WTC11 (cell line): ENCODE measurements at places on chromosomes 5 and 9.

GRCh38 chr9:104743376-104743985 lies 4.0 kb upstream of the NIPSNAP3A start:
- peaks cover 19% of the 10 kb centered on the region for H3K4me1 ChIP-seq
- H3K4me3 ChIP-seq, result no peak overlapping the region
- no peak for DNase-seq

DNA sequence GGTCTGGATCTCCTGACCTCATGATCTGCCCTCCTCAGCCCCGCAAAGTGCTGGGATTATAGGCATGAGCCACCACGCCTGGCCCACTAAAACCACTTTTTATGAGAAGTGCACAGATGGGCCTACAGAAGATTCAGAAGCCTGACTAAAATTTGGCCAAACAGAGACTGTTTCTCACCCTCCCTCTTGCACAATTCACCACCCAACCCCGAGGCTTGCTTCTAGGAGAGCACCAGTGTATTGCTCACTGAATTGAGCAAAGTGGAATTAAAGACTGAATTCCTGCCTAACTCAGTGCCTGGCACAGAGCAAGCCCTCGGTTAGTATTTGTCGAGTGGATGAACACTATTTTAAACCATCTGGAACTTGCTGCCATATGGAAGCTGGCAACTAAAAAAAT lies 3.4 kb upstream of the DCTN4 start:
- H3K27me3 ChIP-seq, result peaks cover 42% of the 10 kb centered on the region
- H3K4me1 ChIP-seq, result peaks cover 12% of the 10 kb centered on the region
- no peak for DNase-seq
- no peak overlapping the region for H3K4me3 ChIP-seq
- H3K27ac ChIP-seq, result no peak overlapping the region
- H3K36me3 ChIP-seq, result peaks cover 7% of the 10 kb centered on the region

- no peak overlapping the region for H3K27ac ChIP-seq
- H3K4me3 ChIP-seq, result no peak overlapping the region
- peaks cover 7% of the 10 kb centered on the region for H3K4me1 ChIP-seq
- no peaks in the 10 kb centered on the region for H3K27me3 ChIP-seq
- DNase-seq, result no peak
Observed at GRCh38 chr5:80866371-80866770, 93.8 kb upstream of the RASGRF2 start.

DNA sequence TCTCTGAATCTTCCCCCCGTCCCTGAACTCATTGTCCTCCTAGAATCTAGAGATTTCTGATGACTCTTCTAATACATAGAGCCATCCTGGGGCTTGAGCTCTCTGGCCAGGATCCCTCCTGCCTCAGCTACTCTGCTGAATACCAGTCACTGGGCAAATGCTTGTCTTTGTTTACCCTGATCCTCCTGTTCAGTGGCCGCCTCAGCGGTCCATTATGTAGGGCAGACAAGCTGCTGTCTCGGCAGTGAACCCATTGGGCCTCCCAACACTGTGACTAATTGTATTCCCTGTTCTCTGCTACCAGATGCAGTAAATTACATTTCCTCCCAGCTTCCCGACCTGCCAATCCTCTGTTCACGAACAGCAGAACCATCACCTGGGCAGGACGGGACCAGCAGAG lies 151.6 kb downstream of the PALM2AKAP2 start:
- no peak overlapping the region for H3K27ac ChIP-seq
- no peaks in the 10 kb centered on the region for H3K27me3 ChIP-seq
- H3K4me1 ChIP-seq, result peaks cover 6% of the 10 kb centered on the region; the same call in 1 of the 2 replicates

- H3K4me3 ChIP-seq, result no peak overlapping the region
- H3K4me1 ChIP-seq, result peaks cover 19% of the 10 kb centered on the region
- no peaks in the 10 kb centered on the region; the same call in 1 of the 2 replicates for H3K27me3 ChIP-seq
Observed at GRCh38 chr5:390623-391491, 52.1 kb upstream of the EXOC3 start.

DNA sequence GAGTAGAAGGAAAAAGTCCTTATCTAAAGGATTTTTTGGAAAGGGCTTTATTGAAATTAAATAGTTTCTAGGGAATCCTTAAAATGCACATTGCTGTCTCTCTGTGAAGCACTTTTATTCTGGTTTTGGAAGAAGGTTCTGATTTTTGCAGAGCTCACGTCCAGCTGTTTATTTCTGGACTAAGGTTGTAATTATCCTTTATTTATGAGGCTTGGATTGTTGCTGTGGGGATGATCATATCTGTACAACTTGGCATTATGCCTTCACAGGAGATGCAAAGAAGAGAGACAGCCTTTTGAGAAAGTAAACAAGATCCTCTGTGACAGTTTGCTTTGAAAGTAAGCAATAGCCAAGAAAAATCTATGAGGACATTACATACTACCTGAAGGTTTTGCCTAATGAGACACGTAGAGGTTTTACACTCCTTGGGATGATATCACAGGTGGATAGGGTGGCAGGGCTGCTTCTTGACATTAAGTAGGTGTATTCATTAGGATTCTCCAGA lies 14.6 kb downstream of the SMARCA2 start:
- H3K36me3 ChIP-seq, result no peaks in the 10 kb centered on the region
- no peaks in the 10 kb centered on the region for H3K27me3 ChIP-seq
- no peak overlapping the region for H3K27ac ChIP-seq
- peaks cover 19% of the 10 kb centered on the region for H3K4me1 ChIP-seq

GRCh38 chr5:135040034-135040332 lies 6.0 kb upstream of the PITX1 start:
- H3K4me3 ChIP-seq, result peak overlapping the region; percentile 64
- peak; percentile 61 for DNase-seq
- H3K36me3 ChIP-seq, result no peaks in the 10 kb centered on the region
- peaks cover 24% of the 10 kb centered on the region for H3K4me1 ChIP-seq
- peaks cover 98% of the 10 kb centered on the region for H3K27me3 ChIP-seq
- H3K27ac ChIP-seq, result no peak overlapping the region

DNA sequence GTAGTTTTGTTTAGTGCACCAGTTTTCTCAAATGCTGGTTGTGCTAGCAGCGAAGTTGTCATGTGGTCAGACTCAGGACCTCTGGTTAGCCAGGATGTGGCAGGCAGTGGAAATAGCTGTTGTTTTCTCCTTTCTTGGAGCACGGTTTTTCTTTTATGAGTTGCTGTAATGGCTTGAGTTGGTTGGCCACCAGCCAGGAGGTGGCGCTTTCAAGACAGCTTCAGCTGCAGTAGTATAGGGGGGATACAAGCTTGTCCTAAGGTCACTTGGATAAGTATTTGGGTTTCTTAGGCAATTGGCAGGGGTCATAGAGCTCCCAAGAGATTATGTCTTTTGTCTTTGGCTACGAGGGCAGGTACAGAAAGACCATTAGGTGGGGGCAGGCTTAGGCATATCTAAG lies 274.2 kb upstream of the TARS1 start:
- peaks cover 23% of the 10 kb centered on the region for H3K36me3 ChIP-seq
- H3K4me3 ChIP-seq, result no peak overlapping the region
- H3K4me1 ChIP-seq, result no peaks in the 10 kb centered on the region
- H3K27ac ChIP-seq, result no peak overlapping the region

GRCh38 chr5:45697201-45697600 lies 1.0 kb upstream of the HCN1 start:
- no peaks in the 10 kb centered on the region for H3K36me3 ChIP-seq
- no peak for DNase-seq
- H3K4me1 ChIP-seq, result peaks cover 31% of the 10 kb centered on the region
- H3K27me3 ChIP-seq, result peaks cover 27% of the 10 kb centered on the region

DNA sequence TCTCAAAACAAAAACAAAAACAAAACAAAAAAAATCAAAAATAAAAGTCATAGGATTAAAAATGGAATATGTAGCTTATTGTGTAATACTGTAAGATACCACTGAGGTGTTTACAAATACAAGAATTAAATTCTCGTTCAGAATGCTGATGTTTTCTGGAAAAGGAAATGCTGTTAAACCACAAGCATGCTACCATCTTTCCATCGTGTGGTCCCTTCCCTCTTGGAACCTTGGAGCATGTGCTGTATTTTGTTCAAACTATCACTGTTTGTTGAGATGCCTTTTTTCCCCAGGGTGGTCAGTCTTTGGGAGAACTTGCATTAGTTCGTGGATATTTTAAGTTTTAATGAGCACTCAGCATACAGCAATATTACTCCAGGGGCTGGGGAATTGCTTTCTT lies 39.7 kb downstream of the SUB1 start:
- no peak for DNase-seq
- no peaks in the 10 kb centered on the region for H3K36me3 ChIP-seq

DNA sequence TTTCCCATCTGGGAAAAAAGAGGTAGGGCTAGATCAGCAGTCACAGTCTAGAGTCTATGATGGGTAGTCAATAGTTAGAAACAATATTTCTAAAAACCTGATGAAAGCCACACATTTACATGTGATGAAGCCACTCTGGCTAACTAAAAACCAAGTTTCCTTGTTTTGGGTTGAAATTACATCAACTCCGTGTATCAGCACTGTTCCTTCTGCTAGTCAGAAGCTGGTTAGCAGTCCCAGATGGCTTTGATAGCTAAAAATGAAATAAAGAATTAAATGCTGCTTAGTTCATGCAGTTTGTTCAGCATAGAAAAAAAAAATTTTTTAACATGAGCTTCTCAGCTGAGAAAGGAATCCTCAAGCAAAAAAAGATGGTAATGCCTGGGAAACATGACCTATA lies 136.7 kb downstream of the FAM114A2 start:
- no peak overlapping the region for H3K4me3 ChIP-seq
- no peaks in the 10 kb centered on the region for H3K4me1 ChIP-seq
- DNase-seq, result no peak
- no peaks in the 10 kb centered on the region; the same call in 1 of the 2 replicates for H3K27me3 ChIP-seq
- no peaks in the 10 kb centered on the region for H3K36me3 ChIP-seq
- no peak overlapping the region for H3K27ac ChIP-seq

DNA sequence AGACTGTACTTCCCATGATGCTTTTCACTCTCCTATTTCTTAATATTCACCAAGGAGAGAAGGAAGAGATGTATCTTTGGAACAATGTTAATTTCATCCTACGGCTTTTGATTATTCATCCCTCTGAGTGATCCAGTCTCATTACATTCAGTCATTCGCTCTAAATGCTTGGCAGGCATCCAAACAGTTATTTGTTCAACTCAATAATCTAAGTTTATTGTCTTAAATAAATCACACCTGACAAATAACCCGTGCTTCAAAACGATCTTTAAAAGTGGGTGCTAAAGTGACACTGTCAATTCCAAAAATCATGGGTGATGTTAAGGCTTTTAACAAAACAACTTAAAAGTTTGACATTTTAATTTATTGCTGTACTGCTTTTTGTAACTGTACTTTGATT lies 233.1 kb downstream of the RASEF start:
- no peak for DNase-seq
- no peak overlapping the region for H3K27ac ChIP-seq

- no peaks in the 10 kb centered on the region for H3K36me3 ChIP-seq
- no peak for DNase-seq
- H3K4me1 ChIP-seq, result peaks cover 21% of the 10 kb centered on the region
- no peak overlapping the region for H3K4me3 ChIP-seq
Observed at GRCh38 chr5:61273279-61273975, 58.6 kb upstream of the ZSWIM6 start.

GRCh38 chr9:134698587-134699342 lies 57.2 kb downstream of the COL5A1 start:
- H3K27ac ChIP-seq, result no peak overlapping the region
- peak; percentile 94 for DNase-seq
- no peaks in the 10 kb centered on the region for H3K27me3 ChIP-seq
- 0 out of 2 replicates have a peak, but pooled peaks cover 2% of the 10 kb centered on the region for H3K4me1 ChIP-seq
- H3K36me3 ChIP-seq, result no peaks in the 10 kb centered on the region
- no peak overlapping the region for H3K4me3 ChIP-seq

GRCh38 chr9:87707805-87708506 lies 18.0 kb upstream of the CTSL start:
- DNase-seq, result no peak
- peaks cover 46% of the 10 kb centered on the region for H3K36me3 ChIP-seq
- no peak overlapping the region for H3K4me3 ChIP-seq
- H3K27ac ChIP-seq, result no peak overlapping the region

DNA sequence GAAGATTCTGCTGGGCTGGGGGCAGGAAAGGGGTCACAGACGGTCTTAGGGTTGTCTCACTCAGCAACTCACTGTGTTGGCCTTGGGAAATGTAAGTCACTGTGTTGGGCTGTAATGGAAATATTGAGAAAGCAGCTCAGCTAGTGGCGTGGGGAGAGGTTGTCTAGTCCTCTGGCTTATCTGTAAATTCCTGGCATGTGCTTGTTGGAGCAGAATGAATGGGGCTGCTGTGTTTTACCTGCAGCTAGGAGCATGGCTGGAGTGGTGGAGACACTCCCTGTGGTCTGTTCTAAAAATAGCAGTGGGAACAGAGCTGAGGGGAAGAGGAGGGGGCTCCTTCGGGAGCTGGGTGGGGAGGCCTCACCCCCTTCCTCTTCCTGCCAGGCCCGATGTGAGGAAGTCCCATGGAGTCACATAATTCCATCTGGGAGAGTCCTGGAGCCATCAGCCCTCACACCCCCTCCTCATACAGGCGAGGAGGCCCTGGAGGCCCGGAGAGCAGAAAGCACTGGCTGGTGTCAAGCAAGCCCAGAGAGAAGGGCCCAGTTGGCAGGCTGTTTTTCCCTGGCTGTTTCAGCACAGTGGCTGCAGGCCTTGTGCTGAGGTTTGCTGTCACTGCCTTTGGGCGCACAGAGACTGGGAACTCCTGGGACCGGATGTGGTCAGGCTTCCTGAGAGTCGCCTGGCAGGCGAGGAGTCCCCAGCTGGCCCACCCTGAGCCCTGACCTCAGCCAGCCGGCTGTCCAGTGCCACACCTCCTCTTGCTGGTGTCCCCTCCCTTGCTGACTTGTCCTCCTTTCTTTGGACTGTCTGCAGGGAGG lies 84.9 kb downstream of the RGS3 start:
- no peak for DNase-seq
- no peaks in the 10 kb centered on the region for H3K36me3 ChIP-seq
- peak overlapping the region; percentile 44 for H3K27ac ChIP-seq
- peaks cover 14% of the 10 kb centered on the region for H3K4me1 ChIP-seq
- no peaks in the 10 kb centered on the region for H3K27me3 ChIP-seq

GRCh38 chr5:54769072-54769471 lies 216.3 kb downstream of the ESM1 start:
- no peaks in the 10 kb centered on the region for H3K36me3 ChIP-seq
- no peak overlapping the region for H3K27ac ChIP-seq
- no peaks in the 10 kb centered on the region for H3K27me3 ChIP-seq
- no peak overlapping the region for H3K4me3 ChIP-seq
- peaks cover 2% of the 10 kb centered on the region; the same call in 1 of the 2 replicates for H3K4me1 ChIP-seq

GRCh38 chr9:77729177-77729576 lies 81.1 kb upstream of the GNA14 start:
- no peak for DNase-seq
- peaks cover 23% of the 10 kb centered on the region for H3K4me1 ChIP-seq
- H3K27me3 ChIP-seq, result no peaks in the 10 kb centered on the region
- H3K36me3 ChIP-seq, result peaks cover 27% of the 10 kb centered on the region

DNA sequence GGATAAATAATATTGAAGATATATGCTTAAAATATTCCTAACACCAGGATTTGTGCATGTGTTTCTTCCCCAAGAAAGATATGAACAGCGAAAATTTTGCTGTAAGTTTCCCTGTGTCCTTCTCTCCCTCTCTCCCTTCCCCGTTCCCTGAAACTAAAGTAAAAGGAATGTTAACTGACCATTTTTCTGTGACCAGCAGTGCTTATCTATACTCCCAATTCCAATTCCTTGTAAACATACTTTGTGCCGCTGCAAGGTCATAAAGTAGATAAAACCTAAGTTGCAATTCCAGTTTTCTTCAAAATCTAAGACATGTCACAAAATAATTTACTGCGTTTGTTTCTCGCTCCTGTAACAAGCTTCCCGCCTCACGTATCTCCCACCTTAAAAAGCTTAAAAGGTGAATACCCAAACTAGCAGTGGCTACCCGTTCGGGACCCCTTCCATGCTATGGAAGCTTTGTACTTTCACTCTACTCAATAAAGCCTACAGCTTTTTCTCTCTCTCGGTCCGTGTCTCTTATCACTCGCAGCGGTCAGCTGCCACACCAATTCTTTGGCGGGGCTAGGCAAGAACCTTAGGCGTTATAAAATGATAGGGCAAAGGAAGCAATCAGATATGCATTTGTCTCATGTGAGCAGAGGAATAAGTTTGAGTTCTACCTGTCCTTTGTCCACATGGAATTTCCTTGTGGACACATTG lies 1798.0 kb downstream of the EFNA5 start:
- no peak for DNase-seq
- H3K27ac ChIP-seq, result no peak overlapping the region
- H3K4me1 ChIP-seq, result no peaks in the 10 kb centered on the region
- H3K27me3 ChIP-seq, result no peaks in the 10 kb centered on the region
